Immature natural killer cell (primary cell): ENCODE measurements at places on chromosomes 5 and 9.
A peak's percentile ranks its signal among the peaks of the same experiment; 100 is the strongest.

- DNase-seq, result no peak
Observed at GRCh38 chr9:4144869-4145268, 155.0 kb downstream of the GLIS3 start.

- no peak for DNase-seq
Observed at GRCh38 chr9:109904666-109905065, 124.7 kb downstream of the PALM2AKAP2 start.

- no peak for DNase-seq
Observed at GRCh38 chr5:151002250-151002649, 18.1 kb upstream of the GPX3 start.

- peak; percentile 44 for DNase-seq
Observed at GRCh38 chr5:157718519-157718918, 12.7 kb upstream of the THG1L start.

DNA sequence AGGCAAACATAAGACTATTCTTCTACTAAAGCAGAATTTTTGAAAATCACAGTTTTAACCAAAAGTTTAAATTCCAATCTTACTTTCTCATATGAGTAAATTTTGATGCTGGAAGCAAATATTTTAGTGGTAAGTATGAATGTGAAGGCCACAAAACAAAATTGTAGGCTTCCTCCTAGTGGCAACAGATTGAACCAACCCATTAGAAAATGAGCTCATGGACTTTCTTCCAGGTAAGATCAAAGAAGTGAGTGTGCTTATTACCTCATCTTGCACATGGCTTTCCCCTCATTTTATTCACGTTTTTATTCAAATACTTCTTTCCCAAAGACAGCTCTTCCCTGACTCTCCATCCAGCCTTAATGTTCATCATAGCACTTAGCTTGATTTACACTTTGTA lies 16.5 kb upstream of the RLN2 start:
- no peak for DNase-seq

DNA sequence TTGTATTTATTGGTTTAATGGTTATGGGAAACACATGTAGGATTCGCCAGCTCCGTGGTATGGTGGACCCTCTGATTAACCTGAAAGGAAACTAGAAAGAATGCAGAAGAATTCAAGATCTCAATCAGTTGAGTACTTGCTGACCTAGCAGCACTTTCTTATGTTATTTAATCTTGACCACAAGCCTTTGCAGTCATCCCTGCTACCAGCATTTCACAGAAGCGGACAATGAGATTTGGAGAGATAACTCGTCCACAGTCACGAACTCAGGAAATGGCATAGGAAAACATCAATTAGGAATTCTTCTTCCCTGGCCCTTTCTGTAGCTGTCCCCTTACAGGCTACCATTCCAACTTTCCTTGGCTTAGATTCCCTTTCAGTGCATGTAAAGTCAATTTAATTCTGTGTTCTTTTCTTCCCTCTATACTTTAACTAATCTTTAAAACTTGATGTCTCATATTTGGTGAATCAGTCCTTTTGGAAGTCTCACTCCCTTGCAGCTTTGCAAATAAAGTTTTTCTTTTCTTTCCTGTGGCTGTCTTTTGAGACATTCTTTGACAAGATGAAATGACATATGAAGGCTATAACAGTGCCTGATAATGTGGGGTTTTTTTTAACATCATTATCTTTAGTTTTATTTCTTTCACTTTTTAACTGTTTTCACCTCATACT lies 1.3 kb upstream of the SLC44A1 start:
- no peak for DNase-seq

GRCh38 chr5:179816796-179817469 lies 3.8 kb upstream of the SQSTM1 start:
- DNase-seq, result no peak

- no peak for DNase-seq
Observed at GRCh38 chr9:19665146-19665863, 123.5 kb downstream of the SLC24A2 start.

- no peak for DNase-seq
Observed at GRCh38 chr5:73822278-73822988, 196.4 kb downstream of the ARHGEF28 start.

DNA sequence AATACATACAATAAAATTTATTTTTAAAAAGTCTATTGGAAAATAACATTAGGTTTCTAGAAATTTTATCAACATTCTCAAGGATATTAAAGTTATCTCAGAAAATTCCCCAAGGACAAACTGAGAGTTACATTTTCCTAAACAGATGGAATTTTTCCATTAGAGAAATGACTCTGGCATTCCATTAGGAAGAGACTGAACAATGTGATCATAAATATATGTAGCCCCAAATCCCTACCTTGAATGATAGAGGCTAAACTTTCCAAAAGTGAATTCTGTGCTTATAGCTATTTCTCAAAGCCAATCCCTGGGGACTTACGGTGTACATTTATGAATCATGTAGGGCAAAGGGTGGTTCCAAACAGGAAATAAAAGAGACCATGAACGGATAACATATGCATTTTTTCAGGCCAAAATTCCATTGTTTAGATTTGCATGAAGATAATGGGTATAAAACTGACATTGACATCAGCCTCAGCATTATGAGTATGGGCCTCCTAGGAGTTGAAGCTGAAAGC lies 1181.0 kb upstream of the DMAC1 start:
- no peak for DNase-seq

DNA sequence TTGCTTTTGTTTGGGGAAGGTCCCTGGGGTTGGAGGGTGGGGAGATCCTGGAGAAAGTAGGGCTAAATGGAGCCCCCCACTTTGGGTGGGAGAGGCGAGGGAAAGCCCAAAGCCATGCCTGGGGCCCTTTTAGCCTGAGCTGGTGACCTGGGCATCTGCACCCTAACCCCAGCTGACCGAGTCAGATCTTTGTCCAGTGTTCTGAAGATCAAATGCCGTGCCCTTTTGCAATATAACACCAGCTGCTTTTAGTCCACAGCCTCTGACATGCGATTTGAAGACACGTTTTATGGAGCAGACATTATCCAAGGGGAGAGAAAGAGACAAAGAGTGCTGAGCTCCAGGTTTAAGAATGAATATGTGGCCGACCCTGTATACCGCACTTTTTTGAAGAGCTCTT lies 416.5 kb downstream of the KDM4C start:
- no peak for DNase-seq

- no peak for DNase-seq
Observed at GRCh38 chr5:177301503-177302165, 1.9 kb downstream of the RAB24 start.
